ENCODE measurements at places on chromosomes 7 and 10.

GRCh38 chr7:75758491-75758890 is 13.5 kb downstream of the CCL26 start:
- no peak for DNase-seq

DNA sequence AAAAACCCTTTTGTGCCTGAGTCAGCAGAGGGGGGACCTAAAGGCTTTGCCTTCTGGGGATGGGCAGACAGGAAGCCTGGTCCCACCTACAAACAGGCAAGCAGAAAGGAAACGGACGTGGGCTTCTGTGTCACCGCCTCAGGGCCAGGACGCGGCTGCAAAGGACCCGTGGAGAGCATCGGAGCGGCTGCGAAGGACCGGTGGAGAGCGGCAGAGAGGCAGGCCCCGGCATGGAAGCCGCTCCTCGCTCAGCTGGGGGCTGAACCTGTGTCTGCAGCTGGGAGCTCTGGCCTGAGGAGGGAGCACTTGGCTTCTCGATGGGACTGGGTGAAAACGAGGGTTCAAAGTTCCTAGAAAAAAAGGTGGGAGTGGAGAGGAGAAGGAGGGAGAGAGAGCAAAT is 125.4 kb upstream of the PPP2R2D start:
- no peak for DNase-seq

DNA sequence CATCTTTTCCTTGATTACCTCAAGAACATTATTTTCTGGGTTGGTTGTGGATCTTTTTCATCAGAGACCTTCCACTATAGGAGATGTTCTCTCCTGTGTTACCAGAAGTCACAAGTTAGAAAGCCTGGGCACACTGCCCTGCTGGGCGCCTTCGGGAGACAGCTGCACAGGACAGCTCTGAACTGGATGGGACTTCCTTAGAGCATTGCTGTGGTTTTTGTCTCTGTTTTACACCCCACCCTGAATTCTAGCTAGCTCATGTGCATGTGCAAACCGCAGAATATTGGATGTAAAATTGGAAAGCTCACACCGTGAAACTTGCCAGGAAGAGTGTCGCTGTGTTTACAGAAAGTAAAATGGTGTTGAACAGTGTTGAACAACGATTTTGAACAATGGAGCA is 54.4 kb upstream of the SEC61G start:
- DNase-seq = no peak

DNA sequence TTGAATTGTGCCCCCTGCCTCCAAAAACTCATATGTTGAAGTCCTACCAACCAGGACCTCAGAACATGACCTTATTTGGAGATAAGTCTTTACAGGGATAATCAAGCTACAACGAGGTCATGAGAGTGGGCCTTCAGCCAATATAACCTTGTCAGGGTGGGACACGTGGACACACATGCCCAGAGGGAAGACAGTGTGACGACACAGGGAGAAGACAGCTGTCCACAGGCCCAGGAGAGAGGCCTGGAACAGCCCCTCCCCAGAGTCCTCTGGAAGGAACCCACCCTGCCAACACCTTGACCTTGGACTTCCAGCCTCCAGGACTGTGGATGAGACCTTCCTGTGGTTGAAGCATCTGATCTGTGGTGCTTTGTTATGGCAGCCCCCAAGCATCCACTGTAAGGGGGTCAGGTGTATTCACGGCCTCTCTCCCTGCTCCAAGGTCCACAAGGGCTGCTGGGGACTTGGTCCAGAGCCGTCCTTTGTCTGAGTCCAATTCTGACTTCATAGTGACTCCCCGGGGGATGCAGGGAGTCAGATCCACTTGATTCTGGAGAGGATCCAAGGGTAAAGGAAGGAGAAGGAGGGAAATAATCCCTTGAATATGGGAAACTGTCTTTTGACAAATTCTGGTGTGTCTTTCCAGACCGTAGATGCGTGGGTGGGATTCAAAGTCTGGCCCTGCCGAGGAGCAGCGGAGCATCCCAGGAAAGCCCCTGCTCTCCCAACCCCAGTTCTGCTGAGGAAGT is 7.0 kb downstream of the CALML3 start:
- DNase-seq = no peak

- no peak for DNase-seq
These were observed 16.4 kb upstream of the C10orf105 start for GRCh38 chr10:71735709-71736569.

DNA sequence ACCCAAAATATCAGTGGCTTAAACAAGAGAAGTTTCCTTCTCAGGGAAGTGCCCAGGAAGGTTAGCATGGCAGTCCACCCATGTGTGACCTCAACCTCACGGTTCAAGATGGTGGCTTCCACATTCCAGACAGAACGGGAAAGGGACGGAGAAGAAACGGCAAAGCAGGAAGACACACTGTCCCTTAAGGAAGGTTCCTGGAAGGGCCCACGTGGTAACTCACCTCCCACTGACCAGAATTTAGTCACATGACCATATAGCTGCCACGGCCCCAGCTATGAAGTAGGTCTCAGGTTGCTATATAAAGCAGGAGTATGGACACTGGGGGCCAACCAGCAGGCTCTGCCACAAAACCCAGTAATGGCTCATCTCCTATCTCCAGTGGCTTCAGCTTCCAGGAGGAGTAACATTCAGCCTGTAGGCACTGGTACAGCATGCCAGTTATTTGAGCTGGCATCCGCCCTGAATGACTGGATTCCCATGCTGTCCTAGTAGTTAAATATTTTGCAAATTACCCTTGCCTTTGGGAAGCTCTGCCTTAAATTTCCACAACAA is 278.5 kb upstream of the KLF14 start:
- no peak for DNase-seq

DNA sequence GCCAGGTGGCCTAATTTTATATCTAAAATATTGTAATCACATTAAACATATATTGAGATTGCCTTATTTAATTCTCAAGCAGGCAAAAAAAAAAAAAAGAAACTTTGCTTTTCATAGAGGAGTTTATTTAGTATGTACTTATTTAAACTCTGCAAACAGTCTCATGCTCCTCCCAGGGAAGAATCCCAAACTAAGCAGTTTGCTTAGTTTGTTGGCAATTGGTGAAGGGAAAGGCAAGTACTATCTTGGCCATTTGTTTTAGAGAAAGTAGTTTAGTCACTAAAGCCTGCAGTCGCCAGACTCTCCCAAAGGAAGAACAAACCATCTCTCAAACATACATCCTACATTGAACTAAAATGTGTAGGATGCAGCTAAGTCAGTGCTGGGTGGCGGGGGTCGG is 226.8 kb downstream of the CDC14C start:
- no peak for DNase-seq

DNA sequence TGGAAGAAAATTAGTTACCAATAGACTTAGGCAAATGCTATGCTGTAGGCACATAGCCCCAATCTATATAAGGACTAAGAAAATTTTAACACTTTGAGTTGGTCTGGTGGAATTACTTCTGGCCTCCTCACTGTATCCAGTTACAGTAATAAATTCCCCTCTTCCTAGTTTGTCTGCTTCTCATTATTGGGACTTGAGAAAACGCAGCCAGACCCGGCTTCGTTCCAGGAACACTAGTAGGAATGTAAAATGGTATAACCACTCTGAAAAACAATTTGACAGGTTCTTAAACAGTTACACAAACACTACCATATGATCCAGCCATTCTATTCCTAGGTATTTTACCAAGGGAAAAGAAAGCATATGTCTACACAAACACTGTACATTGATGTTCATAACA is 150.2 kb downstream of the VPS50 start:
- DNase-seq = no peak

- DNase-seq = no peak
These were observed 27.7 kb downstream of the BCCIP start for GRCh38 chr10:125850766-125851731.

- no peak for DNase-seq
These were observed 329.5 kb downstream of the CRPPA start for GRCh38 chr7:16091701-16092310.

DNA sequence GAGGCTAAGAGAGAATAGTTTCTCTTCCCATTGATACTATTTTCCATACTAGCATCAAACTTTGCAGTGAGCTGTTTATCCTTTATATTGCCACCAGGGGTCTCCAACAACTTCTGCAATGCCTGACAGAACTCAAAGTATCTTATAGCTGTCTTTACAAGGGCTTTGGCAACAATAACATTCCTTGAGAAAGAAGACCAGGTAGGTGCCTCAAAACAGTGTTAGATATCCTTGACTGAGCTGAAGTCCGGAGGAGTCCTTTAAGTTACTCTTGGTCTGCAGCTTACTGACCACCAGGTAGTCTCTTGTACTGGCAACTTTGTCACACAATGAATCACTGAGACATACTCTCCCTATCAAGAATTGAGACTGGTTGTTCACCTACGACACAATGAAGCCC is 30.0 kb upstream of the TES start:
- no peak for DNase-seq

DNA sequence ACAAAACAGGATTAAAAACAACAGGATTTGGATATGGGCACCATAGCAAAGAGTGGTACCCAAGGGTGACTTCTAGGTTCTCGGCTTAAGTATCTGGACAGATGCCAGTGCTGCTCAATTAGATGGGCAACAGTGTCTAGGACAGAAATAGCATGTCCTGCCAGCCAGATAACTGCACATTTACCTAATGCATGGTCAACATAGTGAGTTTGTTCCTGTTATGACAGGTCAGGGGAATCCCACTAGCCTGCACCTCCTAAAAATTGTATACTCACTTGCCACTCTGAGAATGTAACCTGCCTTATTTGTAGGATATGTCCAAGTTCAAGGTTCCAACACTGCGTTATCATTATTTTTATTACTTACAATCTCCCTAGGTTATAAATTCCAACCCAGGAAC is 471.7 kb downstream of the GRM8 start:
- DNase-seq = no peak

DNA sequence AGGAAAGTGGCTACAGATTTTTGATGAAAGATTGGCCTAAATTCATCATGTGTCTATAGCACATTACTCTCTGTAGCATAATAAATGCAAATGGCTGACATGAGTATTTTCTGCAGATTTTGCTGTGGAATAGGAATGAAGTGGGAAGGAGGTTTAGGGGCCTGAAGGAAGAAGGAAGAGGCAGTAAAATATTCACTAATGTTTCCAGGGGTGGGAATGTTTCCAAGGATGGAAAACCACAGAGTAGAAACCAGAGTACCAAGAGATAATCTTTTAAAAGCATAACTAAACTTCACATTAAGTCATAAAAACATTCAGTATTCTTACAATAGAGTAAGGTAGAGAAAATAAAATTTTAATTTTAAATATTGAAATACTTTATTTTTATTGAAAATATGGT is 267.8 kb downstream of the BICC1 start:
- DNase-seq = no peak

DNA sequence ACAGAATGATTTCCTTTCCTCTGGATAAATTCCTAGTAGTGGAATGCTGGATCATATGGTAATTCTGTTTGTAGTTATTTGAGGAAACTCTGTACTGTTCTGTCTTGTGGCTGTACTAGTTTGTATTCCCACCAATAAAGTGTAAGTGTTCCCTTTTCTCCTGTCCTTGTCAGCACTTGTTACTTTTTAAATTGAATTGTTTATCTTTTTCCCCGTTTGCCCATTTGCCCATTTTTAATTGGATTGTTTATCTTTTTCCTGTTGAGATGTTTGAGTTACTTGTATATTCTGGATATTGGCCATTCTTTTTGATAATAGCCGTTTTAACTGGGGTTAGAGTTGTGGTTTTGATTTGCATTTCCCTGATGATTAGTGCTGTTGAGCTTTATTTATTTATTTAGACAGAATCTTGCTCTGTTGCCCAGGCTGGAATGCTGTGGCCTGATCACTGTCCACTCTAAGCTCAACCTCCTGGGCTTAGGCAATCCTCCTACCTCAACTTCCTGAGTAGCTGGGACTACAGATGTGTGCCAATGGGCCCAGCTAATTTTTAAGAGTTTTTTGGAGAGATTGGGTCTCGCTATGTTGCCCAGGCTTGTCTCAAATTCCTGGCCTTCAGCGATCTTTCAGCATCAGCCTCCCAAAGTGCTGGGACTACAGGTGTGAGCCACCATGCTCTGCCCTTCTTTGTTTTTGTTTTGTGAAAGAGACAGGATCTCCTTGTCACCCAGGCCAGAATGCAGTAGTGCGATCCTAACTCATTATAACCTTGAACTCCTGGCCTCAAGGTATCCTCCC is 23.0 kb downstream of the BMPR1A start:
- DNase-seq = no peak

DNA sequence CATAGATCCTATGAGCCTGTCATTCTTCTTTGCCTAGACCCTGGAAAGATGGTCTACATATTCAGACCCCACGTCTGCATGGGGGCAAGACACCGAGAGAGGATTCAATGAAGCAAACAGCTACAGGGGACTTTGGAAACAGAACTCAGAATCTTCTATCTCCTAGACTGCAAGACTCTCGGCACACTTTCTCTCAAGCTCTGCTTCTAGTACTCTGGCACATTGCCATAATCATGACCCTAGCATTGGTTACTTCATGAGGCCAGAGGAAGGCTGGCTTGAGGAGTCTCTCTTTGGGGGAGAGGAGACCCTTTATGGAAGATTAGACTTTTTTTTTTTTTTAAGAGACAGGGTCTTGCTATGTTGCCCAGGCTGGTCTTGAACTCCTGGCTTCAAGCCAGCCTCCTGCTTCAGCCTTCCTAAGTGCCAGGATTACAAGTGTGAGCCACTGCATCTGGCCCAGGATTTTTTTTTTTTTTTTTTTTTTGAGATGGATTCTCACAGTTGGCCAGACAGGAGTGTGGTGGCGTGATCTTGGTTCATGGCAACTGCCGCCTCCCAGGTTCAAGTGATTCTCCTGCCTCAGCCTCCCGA is 20.7 kb downstream of the CCDC3 start:
- no peak for DNase-seq

DNA sequence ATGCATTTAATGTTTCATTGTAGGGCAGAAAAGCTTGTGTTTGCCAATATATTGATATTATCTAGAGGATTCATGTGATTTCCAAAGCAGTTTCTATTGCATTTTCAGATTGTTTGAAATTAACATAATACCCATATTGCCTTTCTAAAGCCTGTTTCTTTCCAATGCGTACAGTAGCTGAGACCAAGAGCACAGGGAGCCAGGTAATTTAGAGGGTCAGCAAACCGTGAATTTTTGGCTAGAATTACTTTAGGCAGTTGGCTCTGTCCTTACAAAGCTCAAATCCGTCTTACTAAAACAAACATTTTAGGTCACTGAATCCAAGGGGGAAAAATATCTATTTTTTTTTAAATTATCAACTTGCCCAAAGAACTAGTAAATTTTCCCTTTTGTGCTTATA is 604.9 kb upstream of the ADARB2 start:
- no peak for DNase-seq

GRCh38 chr10:79346388-79347225 is 662 bp upstream of the PPIF start:
- no peak for DNase-seq

GRCh38 chr7:155533120-155533826 is 13.1 kb downstream of the CNPY1 start:
- DNase-seq = no peak

GRCh38 chr7:151717415-151717814 is 159.5 kb downstream of the PRKAG2 start:
- no peak for DNase-seq

DNA sequence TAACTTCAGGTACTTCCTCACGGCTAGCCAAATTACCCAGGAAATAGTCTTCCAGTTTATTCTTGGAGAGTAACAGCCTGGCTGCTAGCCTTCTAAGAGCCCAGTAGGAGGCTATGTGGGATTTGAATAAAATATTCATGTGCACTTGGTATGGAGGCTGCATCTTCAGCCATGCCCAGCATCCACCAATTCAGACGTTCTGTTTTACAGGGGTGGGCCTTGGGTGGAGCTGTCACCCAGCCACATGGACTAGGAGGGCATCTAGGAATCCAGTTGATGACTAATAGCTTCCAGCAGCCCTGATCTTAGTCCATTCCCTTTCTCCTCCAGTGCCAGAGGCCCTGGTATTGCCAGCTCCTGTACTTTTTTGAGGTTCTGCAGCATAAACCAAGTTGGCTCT is 66.3 kb upstream of the ZRANB1 start:
- DNase-seq = no peak
